Activated T-helper 2 cell treated with anti-CD3 and anti-CD28 coated beads, Interferon-gamma antibody, Interleukin-2, Interleukin-4, amounts not matched to agents 10 μg/mL and 5 μg/mL and 100 μg/mL, durations not matched to agents 14 hours and 24 hours and 36 hours (primary cell): ENCODE measurements at places on chromosomes 11 and 22. TPM values are rescaled to one million over a fixed set of nuclear protein-coding genes. Genes with fewer than 3 reads are reported as not detected.

Gene OR51I1
- total RNA-seq: not detected in 2 replicates

GRCh38 chr11:46600194-46600960 lies 6.6 kb upstream of the AMBRA1 start:
- no peak overlapping the region for H3K4me3 ChIP-seq
- H3K27me3 ChIP-seq: no peaks in the 10 kb centered on the region
- H3K4me1 ChIP-seq: peaks cover 5% of the 10 kb centered on the region
- DNase-seq: no peak
- no peak overlapping the region for H3K27ac ChIP-seq

GRCh38 chr22:42648368-42649245 lies 585 bp downstream of the CYB5R3 start:
- peak overlapping the region; percentile 95 for H3K4me3 ChIP-seq
- H3K36me3 ChIP-seq: peaks cover 2% of the 10 kb centered on the region
- no peaks in the 10 kb centered on the region for H3K27me3 ChIP-seq

- H3K27ac ChIP-seq: peak overlapping the region; percentile 81
- no peaks in the 10 kb centered on the region for H3K27me3 ChIP-seq
- peaks cover 55% of the 10 kb centered on the region for H3K4me1 ChIP-seq
These were observed 6.7 kb upstream of the CYTH4 start for GRCh38 chr22:37275622-37276021.

Gene UPK3A
- total RNA-seq: not detected in 2 replicates

GRCh38 chr22:36073476-36073875 lies 44.9 kb upstream of the RBFOX2 start:
- no peaks in the 10 kb centered on the region for H3K36me3 ChIP-seq
- H3K27ac ChIP-seq: no peak overlapping the region
- H3K4me1 ChIP-seq: no peaks in the 10 kb centered on the region
- no peak for DNase-seq
- no peak overlapping the region for H3K4me3 ChIP-seq
- H3K27me3 ChIP-seq: peaks cover 2% of the 10 kb centered on the region

- H3K4me3 ChIP-seq: peak overlapping the region; percentile 89
- peaks cover 4% of the 10 kb centered on the region for H3K36me3 ChIP-seq
- H3K27me3 ChIP-seq: peaks cover 49% of the 10 kb centered on the region
- peaks cover 26% of the 10 kb centered on the region for H3K4me1 ChIP-seq
These were observed 1.3 kb upstream of the CLCF1 start for GRCh38 chr11:67374571-67375281.

DNA sequence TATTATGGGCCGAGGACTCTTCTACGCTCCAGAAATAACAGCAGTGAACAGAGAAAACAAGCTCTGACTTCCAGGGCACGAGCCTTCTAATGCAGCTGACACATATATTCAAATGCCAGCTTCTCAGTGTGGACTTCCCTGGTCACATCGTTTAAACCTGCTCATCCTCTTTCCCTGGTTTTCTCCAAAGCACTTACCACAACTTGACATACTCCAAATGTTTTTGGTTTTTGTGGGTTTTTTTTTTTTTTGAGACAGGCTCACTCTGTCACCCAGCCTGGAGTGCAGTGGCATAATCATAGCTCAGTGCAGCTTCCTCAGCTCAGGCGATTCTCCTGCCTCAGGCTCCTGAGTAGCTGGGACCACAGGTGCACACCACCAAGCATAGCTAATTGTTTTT lies 105.5 kb downstream of the MICAL3 start:
- no peaks in the 10 kb centered on the region for H3K27me3 ChIP-seq
- DNase-seq: no peak
- no peaks in the 10 kb centered on the region for H3K36me3 ChIP-seq
- H3K4me1 ChIP-seq: peaks cover 13% of the 10 kb centered on the region

Gene OR6M1
- not detected in 2 replicates for total RNA-seq

DNA sequence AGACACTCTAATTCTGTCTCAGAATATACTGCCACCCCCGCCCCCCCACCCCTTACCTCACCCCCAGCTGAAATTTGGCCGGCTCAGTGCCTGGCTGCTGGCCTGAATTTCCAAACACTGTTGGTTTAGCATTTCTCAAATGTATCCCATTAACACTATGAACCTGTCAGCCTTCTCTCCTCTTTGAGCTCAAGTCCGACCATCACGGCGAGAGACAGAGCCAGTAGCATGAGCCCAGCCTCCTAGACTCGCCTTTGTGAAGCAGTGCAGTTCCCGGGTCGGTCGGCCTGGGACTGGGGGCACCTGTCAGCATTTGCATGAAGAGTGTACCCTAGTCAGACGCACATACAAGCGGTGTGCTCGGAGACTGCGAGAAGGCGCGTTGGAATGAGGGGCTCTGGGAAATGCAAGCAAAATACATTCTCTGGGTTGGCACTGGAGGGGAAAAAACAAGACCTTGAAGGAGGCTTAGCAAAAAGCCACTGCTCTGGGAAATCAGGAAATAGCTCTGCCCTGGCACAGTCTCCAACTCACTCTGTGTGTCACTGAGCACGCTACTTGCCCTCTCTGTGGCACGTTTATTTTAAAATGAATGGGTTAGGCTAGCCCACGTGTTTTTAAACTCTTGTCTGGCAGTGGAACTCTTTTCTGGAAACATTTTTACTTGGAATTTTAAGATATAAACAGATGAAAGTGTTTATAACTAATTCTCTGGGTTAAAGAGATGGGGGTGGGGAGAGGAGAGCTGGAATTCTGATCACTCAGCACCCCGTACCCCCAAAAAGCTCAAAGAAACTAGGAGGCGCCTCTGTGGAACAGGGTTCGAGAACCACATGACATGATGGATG lies 108.3 kb downstream of the TIMP3 start:
- no peaks in the 10 kb centered on the region for H3K27me3 ChIP-seq
- DNase-seq: no peak
- H3K4me3 ChIP-seq: no peak overlapping the region
- no peak overlapping the region for H3K27ac ChIP-seq

DNA sequence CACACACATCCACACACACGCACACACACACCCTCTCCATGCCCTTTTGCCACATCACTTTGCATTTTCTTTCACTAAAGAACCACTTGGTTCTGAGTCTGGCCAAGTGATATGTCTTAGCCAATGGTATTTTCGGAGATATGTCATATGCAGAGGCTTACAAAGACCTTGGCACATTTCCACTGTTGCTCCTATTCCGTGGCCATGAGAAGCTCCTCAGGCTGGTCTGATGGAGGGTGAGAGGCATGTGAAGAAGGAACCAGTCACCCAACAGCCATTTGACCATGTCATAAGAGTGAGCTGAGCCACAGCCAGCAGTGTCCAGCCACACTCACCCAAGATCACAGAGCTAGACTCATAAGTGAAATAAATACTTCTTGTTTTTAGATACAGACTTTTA lies 212.6 kb upstream of the NAV2 start:
- H3K4me3 ChIP-seq: no peak overlapping the region
- no peaks in the 10 kb centered on the region for H3K36me3 ChIP-seq
- DNase-seq: no peak
- H3K27me3 ChIP-seq: peaks cover 2% of the 10 kb centered on the region

GRCh38 chr22:31628969-31629708 lies 32.9 kb downstream of the PISD start:
- H3K27ac ChIP-seq: peak overlapping the region; percentile 62
- peak overlapping the region; percentile 83 for H3K4me3 ChIP-seq

GRCh38 chr11:111412293-111412692 lies 33.2 kb upstream of the POU2AF1 start:
- H3K27ac ChIP-seq: peak overlapping the region; percentile 40
- no peaks in the 10 kb centered on the region for H3K36me3 ChIP-seq
- H3K27me3 ChIP-seq: no peaks in the 10 kb centered on the region
- H3K4me1 ChIP-seq: peaks cover 57% of the 10 kb centered on the region
- no peak overlapping the region for H3K4me3 ChIP-seq

DNA sequence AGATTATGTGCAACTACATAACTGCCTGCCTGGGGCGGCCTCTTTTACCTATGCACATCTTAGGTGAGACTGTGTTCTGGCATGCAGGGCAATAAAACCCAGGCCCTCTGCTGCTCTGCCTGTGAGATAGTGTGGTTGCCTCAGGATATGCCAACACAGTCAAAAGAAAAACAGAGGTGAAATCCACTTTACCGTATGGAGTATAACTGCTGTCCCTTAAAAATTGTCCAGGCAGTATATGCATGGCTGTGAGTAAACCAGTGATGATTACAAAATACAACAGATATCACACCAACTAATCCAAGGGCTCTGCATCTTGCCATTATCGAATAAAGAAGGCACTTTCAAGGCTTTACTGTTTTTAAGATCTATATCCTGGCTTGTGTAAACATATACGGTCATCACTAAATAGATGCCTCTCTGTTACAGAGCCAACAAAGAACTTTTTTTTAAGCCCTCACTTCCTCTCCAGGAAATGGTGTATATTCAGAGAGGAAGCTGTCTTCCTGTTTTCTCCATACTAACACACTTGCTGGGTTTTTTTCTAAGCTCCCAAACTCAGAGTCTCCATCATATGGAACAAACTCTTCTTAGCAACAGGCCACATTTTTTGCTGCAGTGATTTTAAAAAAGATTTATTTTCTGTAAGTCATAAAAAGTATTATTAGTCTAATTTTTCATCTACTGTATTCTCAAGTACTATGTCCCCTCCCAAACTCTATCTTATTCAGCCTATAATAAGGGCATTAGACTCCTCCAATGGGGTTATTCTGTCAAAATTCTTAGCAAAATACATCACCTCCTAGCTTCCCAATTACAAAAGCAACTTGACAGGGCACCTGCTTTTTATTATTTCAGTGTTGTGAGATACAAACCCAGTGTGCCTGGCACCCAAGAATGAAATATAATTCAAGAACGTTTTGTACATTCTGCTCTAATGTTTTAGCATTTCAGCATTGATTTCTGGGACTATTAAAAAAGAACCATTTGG lies 135.2 kb downstream of the MAML2 start:
- no peak for DNase-seq
- no peaks in the 10 kb centered on the region for H3K27me3 ChIP-seq
- H3K27ac ChIP-seq: peak overlapping the region; percentile 85
- H3K4me3 ChIP-seq: peak overlapping the region; percentile 48
- H3K4me1 ChIP-seq: peaks cover 76% of the 10 kb centered on the region
- H3K36me3 ChIP-seq: peaks cover 5% of the 10 kb centered on the region

- no peaks in the 10 kb centered on the region for H3K36me3 ChIP-seq
- H3K27ac ChIP-seq: no peak overlapping the region
- no peaks in the 10 kb centered on the region for H3K4me1 ChIP-seq
- DNase-seq: no peak
These were observed 219.9 kb downstream of the MN1 start for GRCh38 chr22:27581688-27582087.

DNA sequence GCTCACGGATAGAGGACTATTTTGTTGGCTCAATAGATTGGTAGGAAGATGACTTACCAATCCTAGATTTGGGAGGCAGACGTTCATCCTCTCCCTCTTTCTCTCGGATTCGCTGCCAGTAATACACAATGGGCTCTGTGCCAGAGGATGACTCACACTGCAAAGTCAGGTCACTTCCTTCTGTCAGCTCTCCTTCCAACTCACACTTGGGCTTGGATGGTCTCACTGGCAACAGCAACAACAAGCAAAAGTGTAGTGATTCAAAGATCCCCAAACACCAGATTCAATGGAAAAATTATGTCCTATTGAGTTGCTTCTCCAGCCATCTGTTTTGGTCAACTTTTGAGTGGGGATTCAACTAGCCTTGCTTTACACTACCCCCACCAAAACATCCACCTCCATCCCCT lies 21.7 kb upstream of the HSPA8 start:
- H3K36me3 ChIP-seq: no peaks in the 10 kb centered on the region
- peak; percentile 59 for DNase-seq
- no peaks in the 10 kb centered on the region for H3K27me3 ChIP-seq
- peak overlapping the region; percentile 66 for H3K4me3 ChIP-seq
- H3K4me1 ChIP-seq: peaks cover 47% of the 10 kb centered on the region

DNA sequence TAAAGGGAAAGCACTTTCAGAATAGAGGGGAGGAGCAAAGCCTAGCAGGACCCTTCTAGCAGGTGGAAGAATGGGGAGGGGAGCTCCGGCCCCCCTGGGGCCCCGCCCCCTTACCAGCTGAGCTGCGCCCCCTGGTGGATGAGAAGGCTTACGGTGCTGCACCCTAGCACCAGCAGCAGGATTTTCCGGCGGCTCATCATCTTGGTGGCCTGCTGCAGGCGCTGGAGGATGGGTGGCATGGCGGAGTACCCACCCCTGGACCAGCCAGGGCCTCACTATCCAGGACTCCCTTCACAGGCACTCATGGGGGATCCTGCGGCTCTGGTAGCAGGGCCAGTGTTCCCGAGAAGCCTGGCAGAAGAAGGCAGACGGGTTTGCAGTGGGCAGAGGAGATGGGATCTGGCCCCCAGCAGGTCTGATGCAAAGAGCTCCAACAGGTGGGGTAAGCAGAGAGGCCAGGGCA lies 3.8 kb downstream of the GAL3ST3 start:
- H3K27ac ChIP-seq: peak overlapping the region; percentile 48
- H3K4me3 ChIP-seq: no peak overlapping the region
- peaks cover 18% of the 10 kb centered on the region for H3K4me1 ChIP-seq
- H3K27me3 ChIP-seq: peaks cover 8% of the 10 kb centered on the region

DNA sequence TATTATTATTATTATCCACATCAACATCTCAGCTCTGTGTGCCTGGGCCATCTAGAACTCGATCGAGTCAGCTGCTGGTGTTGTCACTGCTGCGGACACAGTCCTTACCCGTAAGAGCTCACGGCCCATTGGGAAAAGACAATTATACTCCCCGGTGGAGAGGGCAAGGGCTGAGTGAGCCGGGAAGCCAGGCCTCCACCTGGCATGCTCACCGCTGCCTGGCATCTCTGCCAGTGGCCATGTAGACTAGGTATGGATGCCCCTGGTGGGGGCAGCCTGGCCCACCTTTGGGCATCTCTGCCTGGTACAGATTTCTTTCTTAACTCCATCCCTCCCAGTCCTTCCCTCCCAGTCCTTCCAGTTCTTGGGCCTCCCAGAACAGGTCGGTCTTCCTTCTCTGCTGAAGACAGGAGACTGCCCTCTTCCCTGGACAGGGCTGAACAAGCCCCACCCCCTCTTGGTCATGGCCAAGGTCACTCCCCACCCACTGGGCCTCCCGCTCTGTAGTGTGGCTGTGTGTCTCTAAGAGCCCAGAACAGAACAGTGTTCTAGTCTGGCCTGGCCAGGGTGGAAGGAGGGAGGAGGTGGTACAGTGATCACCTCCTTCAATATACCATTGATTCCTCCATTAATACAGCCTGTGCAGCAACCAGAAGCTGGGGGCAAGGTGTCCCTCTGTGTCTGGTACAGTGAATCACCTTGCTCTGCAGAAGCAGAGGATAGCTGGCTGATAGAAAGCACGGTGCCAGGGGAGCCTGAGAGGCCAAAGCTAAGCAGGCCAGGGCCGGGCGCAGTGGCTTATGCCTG lies 57.7 kb downstream of the FLRT1 start:
- H3K27me3 ChIP-seq: no peaks in the 10 kb centered on the region
- no peak overlapping the region for H3K27ac ChIP-seq
- no peak overlapping the region for H3K4me3 ChIP-seq
- H3K4me1 ChIP-seq: peaks cover 2% of the 10 kb centered on the region
- H3K36me3 ChIP-seq: no peaks in the 10 kb centered on the region
